ENCODE measurements at places on chromosomes 7 and 10.

DNA sequence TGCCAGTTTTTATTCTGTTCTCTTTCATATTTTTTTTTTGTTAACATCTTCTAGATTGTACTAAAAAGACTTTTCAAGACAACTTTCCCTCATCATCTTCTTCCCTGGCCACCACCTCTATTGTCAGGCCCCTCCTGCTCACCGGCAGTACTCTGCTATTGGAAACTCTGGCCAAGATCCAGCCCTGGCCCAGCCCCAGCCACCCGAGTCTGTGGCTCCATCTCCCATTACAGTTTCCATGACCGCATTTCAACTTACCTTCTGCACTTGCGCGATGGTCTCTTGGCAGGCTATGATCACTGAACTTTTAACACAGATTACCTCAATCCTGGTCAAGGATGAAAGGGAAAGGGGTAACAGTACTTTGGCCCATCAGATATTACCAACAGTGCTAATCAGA is 137.7 kb upstream of the POM121L12 start:
- no peak for DNase-seq

DNA sequence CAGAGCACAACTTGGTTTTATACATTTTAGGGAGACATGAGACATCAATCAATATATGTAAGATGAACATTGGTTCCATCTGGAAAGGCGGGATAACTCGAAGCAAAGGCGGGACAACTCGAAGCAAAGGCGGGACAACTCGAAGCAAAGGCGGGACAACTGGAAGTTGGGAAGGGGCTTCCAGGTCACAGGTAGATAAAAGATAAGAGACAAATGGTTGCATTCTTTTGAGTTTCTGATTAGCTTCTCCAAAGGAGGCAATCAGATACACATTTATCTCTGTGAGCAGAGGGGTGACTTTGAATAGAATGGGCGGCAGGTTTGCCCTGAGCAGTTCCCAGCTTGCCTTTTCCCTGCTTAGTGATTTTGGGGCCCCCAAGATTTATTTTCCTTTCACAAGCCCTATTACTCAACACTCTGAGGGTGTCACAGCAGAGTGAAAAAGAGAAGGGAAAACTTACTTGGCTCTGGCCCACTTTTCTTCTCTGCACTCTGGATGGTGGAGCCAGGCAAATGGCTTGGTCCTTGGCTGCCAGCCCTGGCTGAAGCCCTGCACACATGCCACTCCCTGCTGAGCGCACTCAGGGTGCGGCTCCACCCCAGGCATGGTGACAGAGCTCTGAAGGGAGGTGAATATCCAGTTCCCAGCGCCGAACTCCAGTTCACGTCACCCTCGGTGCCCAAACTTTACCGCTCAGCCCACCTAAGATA is 46.7 kb downstream of the PARD3 start:
- no peak for DNase-seq

DNA sequence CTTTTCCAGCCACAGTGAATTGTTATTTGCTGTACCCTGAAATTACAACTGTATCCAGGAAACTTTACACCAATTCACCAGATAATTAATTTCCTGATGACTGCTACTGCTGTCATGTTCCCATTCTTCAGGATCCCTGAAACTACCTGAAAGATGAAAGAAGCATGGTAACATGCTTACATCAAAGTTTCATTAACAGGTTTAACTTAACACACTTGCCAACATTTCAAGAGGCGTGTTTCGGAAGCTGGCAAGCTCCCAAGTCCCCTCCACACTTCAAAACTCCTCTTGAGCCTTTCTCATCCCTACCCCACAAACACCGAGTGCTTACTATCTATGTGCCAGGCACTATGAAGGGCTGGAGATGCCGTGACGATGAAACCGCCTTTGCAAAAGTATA is 88.6 kb downstream of the MPP7 start:
- no peak for DNase-seq

DNA sequence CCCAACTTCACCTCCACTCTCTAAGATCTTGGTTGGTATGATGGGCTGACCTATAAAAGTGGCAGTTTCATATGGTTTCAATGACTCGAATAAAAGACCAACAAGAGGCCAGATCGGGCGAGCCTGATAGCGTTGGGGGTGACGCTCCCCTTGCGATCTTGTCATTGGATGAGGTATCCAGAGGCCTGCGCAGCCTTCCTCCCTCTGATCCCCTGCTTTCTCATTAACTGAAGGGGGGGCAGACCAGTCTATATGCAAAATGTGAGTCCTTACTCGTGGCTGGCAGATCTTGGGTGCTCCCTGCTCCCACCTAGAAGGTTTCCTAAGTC is 937 bp upstream of the COBL start:
- no peak for DNase-seq

DNA sequence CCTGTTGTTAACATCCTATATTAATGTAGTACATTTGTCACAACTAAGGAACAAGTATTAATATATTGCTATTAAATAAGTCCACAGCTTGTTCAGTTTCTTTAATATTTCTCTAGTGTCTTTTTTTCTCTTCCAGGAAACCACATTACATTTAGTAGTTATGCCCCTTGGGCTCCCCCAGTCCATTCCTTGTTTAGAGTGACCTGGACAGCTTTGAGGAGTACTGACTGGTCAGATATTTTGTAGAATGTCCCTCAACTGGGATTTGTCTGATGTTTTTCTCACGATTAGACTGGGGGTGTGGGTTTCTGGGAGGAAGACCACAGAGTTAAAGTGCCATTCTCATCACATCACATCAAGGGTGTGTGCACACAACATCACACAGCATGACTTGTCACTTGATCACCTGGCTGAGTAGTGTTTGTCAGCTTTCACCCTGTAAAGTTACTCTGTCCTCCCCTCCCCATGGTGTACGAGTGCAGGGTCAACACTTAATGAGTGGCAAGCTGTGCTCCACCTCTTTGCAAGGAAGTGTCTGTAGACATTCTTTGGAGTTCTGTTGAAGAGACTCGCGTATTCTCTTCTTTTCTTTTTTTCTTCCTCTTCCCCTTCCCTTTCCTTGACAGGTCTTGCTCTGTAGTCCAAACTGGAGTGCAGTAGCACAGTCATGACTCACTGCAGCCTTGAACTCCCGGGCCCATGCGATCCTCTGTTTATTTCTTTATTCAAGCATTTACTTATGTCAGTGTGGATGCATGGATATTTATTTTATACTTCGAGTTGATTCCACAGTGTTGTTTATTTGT is 10.2 kb downstream of the LMTK2 start:
- DNase-seq, result no peak

- no peak for DNase-seq
Observed at GRCh38 chr7:42319631-42320030, 82.6 kb upstream of the GLI3 start.

DNA sequence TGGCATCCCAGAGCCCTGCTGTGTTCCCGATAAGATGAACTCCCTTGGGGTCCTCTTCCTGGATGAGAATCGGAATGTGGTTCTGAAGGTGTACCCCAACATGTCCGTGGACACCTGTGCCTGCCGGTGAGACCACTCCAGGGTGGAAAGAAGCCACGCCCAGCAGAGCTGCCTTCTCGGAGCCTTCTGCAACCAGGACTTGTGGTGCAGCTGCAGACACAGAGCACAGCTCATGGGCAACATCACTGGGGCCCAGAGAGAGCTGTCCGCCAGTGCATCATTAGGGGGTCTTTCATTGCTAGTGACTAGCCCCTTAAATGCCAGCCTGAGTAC is 9.6 kb upstream of the GDF2 start:
- DNase-seq, result no peak
